ENCODE measurements at places on chromosomes 6 and 20.
A peak's percentile ranks its signal among the peaks of the same experiment; 100 is the strongest.

- DNase-seq, result no peak
Measured at GRCh38 chr6:150079604-150080003, 10.7 kb upstream of the ULBP3 start.

DNA sequence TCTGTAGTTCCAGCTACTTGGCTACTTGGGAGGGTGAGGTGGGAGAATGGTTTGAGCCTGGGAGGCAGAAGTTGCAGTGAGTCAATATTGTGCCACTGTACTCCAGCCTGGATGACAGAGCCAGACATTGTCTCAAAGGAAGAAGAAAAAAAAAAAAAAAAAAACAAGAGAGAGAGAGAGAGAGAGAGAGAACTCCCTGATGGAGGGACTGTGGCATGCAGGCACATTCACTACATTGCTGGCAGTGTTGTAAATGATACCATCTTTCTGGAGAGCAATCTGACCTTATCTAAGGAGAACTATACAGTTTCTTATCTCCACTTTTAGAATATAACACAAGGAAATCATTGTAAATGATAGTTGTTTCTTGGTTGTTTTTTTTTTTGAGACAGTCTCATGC is 85.1 kb downstream of the MDN1 start:
- no peak for DNase-seq

DNA sequence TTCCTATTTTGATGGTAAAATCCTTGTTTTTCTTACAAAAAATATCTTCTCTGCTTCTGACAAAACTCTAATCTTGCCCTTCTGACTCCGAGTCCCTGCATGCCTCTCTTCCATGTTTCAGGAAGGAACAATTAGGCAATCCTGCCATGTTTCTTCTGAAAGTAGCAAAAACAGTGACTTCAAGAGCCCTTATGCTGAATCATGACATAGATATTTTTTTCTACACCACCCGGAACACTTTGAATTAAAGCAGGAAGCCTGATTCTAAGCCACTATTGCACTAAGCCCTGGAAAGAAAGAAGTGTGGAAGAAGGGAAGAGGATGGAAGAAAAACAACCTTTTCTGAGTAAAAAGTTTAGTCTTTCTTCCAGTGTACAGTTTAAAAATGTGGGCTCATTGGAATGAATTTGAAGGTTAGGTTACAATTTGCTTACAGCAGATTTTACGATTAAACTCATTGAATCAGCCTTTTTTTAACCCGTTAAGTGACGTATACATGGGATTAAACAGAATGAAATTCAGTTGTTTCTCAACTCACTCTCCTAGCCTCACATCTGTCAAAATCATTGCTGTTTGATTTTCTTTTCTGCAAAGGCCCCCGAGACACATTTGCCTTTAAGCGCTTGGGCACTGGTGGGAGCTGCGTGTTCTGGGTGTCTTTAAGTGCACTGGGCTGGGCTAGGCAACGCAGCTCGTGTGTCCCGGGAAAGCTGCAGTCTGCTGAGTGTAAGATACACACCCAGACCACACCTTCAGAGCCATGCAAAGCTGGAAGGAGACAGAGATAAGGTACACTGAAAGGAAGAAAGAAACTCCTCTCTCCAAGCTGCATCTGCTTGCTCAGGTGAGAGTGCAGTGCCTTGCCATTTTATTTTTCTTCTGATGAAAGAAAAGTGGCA is 159.4 kb upstream of the CITED2 start:
- peak; percentile 78 for DNase-seq

DNA sequence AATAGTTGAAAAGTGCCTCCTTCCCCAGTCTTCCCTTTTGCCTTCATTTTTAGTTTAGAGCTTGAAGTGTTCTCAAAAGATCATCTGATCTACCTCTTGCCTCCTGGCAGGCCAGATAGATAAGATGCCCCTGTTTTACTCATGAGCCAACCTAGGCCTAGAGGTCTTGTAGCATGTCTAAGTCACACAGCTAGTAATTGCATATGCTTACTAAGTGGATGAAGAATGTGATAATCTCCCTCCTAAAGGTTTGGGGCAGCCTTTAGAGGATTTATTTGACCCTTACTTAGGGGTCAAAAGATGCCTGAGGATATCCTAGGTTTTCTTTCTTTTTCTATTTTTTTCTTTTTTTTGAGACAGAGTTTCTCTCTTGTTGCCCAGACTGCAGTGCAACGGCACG is 2.1 kb downstream of the C6orf141 start:
- DNase-seq, result no peak

DNA sequence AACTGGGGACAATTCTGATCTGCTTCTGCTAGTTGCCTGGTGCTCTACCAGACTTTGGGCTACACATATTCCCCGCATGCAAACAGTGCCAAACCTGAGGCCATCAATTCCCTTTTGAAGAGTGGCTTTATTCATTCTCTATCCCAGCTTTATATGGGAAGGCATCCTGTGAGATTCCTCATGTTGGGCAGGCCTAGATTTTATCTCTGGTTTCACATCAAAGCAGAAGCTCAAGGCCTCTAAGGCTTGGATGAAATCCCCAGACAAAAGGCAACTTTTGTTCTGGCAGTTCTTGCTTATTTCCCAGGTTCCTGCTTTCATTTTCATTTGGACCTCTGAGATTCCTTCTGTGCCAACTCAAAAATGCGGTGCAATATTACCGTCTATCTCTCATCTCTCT is 648.8 kb downstream of the QKI start:
- DNase-seq, result no peak
